ENCODE measurements at places on chromosomes 12 and 14. TPM values are rescaled to one million over a fixed set of nuclear protein-coding genes. Genes with fewer than 3 reads are reported as not detected.

DNA sequence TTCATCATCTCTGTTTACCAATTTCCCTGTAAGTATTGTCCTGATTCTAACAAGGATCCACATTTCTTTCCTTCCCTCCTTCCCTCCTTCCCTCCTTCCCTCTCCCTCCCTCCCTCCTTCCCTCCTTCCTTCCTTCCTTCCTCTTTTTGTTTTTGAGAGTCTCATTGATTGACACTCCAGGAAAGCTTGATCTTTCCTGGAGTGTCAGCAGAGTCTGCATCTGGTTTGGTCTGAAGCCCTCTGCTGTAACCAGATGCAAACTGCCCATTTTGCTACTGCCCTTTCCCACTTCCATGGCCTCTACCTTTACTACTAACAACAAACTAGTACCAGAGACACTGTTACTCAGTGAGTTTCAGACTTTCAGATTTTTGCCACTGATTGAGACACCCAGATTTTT is 14.4 kb upstream of the OR6C65 start:
- H3K4me3 ChIP-seq, result no peak overlapping the region
- no peak for DNase-seq
- H3K36me3 ChIP-seq, result no peaks in the 10 kb centered on the region
- no peaks in the 10 kb centered on the region for H3K27me3 ChIP-seq
- H3K27ac ChIP-seq, result no peak overlapping the region

GRCh38 chr12:16030744-16031143 is 119.6 kb downstream of the DERA start:
- H3K27ac ChIP-seq, result no peak overlapping the region
- no peak for DNase-seq
- H3K4me3 ChIP-seq, result no peak overlapping the region
- no peaks in the 10 kb centered on the region for H3K27me3 ChIP-seq
- H3K4me1 ChIP-seq, result no peaks in the 10 kb centered on the region

- H3K27me3 ChIP-seq, result no peaks in the 10 kb centered on the region
- H3K36me3 ChIP-seq, result no peaks in the 10 kb centered on the region
- no peak for DNase-seq
- no peak overlapping the region for H3K27ac ChIP-seq
- H3K4me1 ChIP-seq, result no peaks in the 10 kb centered on the region
Observed at GRCh38 chr12:90659060-90659459, 295.9 kb downstream of the CCER1 start.

- H3K4me3 ChIP-seq, result no peak overlapping the region
- H3K27ac ChIP-seq, result no peak overlapping the region
- H3K36me3 ChIP-seq, result no peaks in the 10 kb centered on the region
- DNase-seq, result no peak
- peaks cover 2% of the 10 kb centered on the region for H3K4me1 ChIP-seq
- H3K27me3 ChIP-seq, result no peaks in the 10 kb centered on the region
Observed at GRCh38 chr14:55099756-55100155, 29.3 kb upstream of the LGALS3 start.

Gene PTPN21
- total RNA-seq, result 7.2 TPM

DNA sequence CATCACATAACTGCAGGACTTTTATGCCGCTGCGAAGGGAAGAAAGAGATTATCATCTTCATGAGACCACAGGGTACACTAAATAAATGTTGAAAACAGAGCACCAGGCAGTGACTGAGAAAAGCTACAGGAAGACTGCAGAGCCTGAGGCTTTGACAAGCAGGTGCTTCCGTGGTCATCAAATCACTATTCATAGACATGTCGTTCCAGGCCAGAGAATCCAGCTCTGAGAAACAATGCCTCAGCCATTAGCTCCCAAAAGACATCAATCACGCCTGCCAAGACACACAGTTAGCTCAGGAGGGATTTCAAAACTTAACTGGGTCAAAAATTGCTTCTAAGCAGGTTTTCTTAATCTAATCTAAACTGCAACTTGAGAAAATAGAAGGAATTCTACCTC is 47.2 kb upstream of the GARIN6 start:
- no peaks in the 10 kb centered on the region for H3K36me3 ChIP-seq
- no peaks in the 10 kb centered on the region for H3K4me1 ChIP-seq
- no peak for DNase-seq
- H3K27me3 ChIP-seq, result no peaks in the 10 kb centered on the region
- no peak overlapping the region for H3K4me3 ChIP-seq

Gene KCNMB4
- total RNA-seq, result 0.84 TPM

All from liver (tissue), 10 donors.